T follicular helper cell (primary cell): ENCODE measurements at places on chromosomes 3 and 15.

DNA sequence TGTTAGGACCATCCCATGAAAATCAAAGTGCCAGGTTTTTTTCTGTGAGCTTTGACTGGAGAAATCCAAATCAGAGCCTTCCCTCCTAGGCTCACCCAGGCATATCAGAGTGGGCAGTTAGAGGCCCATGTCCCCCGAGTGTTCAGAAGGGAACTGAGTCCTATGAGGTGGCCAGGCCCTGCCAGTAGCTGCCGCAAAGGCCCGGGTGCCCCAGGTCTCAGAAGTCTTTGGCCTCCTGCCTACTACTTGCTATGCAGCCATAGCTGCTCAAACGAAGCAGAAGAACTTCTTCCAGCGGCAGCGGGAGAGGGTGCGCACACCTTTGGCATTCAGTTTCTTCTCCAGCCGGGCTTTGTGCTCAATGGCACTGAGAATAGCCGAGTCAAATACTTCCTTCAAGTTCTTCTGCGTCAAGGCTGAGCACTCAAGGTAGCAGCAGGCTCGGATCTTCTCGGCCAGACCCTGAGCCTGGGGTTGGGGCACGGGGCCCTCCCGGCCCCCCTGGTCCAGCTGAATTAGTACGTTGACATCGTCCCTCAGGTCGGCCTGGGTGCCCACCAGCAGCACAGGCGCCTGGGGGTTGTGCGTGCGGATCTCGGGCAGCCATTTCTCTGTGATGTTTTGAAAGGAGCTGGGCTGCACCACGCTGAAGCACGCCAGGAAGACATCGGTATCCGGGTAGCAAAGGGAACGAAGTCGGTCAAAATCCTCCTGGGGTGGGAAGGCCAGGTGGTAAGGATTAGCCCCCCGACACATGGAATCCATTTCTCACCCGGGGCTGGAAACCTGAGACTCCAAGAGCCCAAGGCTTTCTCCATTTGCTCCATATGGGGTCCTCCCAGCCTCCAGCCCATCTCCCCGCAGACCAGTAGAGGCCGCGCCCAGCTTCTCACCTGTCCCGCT is 992 bp downstream of the RHOV start:
- no peak for DNase-seq

- no peak for DNase-seq
Observed at GRCh38 chr3:144839991-144840390, 868.4 kb downstream of the DIPK2A start.

GRCh38 chr3:18438586-18438985 is 13.4 kb upstream of the SATB1 start:
- DNase-seq = peak; percentile 48

- DNase-seq = no peak
Observed at GRCh38 chr15:101723171-101723873, 951 bp downstream of the TARS3 start.

- no peak for DNase-seq
Observed at GRCh38 chr3:160381470-160381869, 17.6 kb downstream of the IFT80 start.

- no peak for DNase-seq
Observed at GRCh38 chr3:135907422-135908165, 57.9 kb upstream of the PPP2R3A start.

DNA sequence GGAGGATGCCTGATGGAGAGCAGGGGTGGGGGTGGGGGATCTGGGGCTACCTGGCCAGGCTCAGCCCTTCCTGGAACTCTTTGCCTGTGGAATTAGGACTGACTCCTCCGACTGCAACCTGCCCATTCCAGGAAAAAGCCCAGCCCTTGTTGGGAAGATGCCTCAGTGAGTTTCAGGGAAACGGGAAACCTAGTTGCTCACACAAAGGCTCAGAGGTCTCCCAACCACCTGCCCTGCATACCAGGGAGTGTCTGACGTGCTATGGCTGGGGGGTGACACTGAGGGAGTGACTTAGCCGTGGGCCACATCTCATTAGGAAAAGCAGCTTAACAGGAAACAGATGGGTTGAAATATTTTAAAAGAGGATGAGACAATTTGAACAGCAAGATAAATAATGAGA is 27.9 kb downstream of the CYP8B1 start:
- no peak for DNase-seq

- DNase-seq = no peak
Observed at GRCh38 chr15:27853624-27854455, 245.3 kb downstream of the OCA2 start.

DNA sequence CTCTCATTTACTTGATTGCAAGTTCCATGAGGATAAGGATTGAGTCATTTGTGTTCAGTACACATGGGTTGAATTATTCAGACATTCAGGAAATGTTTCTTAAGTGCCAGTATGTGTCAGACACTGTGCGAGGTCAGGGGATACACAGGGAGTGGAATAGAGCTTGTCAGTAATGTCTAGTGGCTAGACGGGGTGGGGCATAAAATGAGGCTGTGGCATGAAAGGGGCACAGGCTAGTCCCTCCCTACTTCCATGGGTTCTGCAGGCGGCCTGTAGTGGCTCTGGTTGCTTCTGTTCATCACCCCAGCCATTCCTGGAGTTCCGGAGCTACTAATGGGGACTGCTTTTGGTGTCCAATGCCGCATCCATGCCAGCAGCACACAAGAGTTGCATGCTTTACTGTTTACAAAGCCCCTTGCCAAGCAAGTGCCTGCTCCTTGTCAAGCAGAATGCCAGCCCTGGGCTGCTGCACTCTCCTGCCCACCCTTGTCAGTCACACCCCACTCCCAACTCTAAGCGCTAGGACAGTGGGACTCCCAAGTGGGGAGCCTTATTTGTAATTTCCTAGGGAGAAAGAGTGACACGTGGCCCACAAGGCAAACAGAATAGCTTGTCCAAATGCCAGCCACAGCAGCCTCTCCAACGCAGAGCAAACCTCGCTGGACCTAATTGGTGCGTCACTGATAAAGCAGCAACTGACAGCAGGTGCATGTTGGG is 70.8 kb downstream of the RAB11A start:
- DNase-seq = no peak

- no peak for DNase-seq
Observed at GRCh38 chr3:12132881-12133280, 25.8 kb downstream of the TIMP4 start.

- DNase-seq = no peak
Observed at GRCh38 chr3:105431200-105431599, 64.5 kb downstream of the ALCAM start.

DNA sequence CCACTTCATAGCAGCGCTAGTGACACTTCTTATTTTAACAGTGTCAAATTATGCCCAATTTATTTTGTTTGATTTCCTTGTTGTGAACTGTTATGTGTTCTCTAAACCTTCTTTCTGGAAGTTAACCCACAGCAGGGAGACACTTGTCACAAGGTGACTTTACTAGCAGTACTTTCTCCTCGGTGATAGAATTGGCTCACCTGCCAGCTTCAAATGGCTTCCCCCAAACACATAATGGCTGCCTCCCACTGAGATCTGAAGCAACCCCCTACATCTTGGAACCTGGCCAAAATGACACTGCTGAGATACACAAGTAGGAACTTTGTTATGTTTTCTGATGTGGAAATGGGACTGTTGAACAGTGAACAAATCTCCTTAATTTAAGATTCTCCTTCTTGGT is 238.8 kb upstream of the DPH6 start:
- DNase-seq = no peak

GRCh38 chr3:150014782-150015181 is 44.1 kb upstream of the PFN2 start:
- no peak for DNase-seq

- no peak for DNase-seq
Observed at GRCh38 chr3:143060906-143061305, 58.7 kb upstream of the CHST2 start.

GRCh38 chr3:42062464-42062863 is 28.7 kb upstream of the TRAK1 start:
- no peak for DNase-seq

DNA sequence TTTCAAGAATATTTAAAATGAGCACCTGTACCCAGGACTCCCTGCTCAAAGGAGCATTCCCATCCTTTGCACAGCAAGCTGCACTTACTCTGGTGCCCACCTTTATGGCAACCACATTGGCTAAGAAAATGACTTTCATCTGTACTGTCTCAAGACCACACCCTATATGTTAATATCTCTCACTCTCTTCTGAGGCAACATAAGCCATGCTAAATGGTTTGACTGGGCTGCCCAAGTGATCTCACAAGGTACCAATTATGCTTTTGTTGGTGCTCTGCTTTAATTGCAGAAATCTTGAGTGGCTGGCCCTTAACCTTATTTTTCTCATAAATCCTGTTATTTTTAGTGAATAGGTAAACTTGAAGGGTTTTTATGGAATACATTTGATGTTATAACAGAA is 17.7 kb downstream of the RYK start:
- DNase-seq = no peak

DNA sequence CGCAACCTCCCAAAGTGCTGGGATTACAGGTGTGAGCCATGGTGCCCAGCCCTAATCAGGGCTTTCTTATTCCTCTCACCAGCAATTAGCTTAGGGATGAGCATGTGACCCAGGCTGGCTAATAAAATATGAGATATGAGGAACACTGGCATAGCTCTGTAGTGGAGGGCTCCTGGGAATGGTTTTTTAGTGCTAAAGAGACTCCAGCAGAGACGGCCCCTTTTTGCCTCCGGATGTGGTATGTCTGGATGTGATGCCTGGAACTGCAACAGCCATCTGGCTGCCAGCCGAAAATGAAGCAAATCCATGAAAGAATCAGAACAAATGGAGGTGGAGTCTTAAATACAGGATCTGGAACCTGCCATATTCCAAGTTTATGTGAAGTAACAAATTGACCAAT is 69.1 kb upstream of the MAGI1 start:
- no peak for DNase-seq

- no peak for DNase-seq
Observed at GRCh38 chr3:101384426-101384825, 64.1 kb upstream of the IMPG2 start.

- DNase-seq = no peak
Observed at GRCh38 chr3:150793641-150794040, 30.7 kb upstream of the SIAH2 start.
